ENCODE measurements at places on chromosomes 1 and 21.

DNA sequence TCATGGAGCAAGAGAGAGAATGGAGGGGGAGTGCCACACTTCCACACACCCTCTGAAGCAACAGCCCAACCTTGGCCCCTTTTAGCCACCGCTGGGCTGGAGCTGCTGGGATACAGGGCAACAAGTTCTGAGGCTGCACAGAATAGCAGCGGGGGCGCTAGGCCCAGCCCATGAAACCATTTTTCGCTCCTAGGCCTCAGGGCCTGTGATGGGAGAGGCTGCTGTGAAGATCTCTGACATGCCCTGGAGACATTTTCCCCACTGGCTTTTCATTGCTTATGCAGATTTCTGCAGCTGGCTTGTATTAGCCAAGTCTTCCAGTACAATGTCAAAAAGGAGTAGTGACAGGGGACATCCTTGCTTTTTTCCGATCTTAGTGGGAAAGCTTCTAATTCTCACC is 202.3 kb upstream of the B3GALT2 start:
- DNase-seq, result no peak

- DNase-seq, result no peak
These were observed 3.4 kb downstream of the RUNX3 start for GRCh38 chr1:24926563-24927249.

DNA sequence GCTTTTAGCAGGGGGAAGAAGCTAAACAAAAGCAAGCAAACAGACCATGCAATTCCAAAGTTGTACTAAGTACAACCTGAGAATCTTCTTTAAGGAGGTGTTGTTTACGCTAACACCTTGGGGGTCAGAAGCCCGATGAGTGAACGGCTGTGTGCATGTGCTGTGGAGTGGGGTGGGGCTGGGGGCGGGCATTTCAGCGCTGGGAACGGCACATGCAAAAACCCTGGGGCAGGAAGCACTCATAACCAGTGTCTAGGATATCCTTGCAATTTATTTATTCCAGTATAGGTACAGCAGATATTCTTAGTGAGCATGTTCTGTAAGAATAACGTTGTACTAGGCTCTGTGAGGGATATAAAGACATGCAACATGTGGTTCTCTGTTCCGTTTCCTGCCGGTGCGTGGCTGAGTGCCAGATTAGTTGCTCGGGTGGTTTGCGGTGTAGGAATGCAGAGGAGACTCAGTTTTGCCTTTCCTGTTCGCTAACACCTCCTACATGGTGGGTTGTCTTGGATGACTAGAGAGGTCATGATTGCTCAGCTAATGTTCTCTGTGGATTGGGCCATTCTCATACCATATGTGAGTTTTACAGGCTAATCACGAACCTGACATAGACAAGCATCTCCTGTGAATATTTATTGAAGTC is 3.7 kb downstream of the FASLG start:
- peak; percentile 15 for DNase-seq

DNA sequence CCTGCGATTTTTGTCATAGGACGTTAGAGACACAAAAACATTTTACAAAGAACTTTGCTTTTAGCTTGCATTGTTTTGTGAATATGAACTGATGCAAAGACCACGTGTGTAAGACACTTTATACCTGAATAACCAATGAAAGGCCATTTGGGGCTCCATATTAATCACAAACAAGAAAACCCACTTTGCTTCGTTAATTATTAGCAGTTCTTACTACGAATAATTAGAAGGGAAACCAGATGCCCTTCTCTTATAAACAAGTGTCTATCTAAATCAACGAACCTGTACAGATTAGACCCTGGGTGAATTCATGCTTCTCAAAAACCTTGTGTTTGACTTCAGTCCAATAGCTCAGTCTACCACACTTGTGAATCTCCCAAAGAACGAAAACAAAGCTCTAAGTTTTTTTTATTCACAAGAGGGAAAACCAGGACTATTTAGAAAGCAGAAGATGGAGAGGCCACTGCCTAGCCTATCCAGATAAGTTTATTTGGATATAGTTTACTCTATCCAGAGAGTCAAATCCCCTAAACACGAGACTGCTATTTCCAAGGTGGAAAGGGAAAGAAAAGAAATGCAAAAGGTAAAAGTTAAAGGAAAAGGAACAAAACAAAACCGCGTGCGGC is 897 bp downstream of the CYYR1 start:
- no peak for DNase-seq

- no peak for DNase-seq
These were observed 158.7 kb downstream of the SIPA1L2 start for GRCh38 chr1:232471250-232471649.

- no peak for DNase-seq
These were observed 409 bp upstream of the HOOK1 start for GRCh38 chr1:59814180-59814900.

GRCh38 chr21:41593051-41593759 is 85.2 kb upstream of the TMPRSS2 start:
- DNase-seq, result no peak

DNA sequence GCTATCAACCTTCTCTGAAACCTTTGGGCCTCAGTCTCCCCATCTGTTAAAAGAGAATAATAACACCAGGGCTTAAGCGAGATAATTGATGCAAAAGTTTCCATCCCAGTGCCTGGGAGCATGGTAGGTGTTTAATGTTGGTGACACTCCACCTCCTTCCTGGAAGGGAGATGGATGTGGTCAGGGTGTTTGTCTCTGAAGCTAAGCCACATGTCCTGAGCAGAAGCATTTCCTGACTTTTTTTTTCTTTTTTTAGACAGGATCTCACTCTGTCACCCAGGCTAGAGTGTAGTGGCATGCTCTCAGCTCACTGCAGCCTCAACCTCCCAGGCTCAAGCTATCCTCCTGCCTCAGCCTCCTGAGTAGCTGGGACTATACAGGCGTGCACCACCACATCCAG is 72.6 kb upstream of the HMGB4 start:
- no peak for DNase-seq

DNA sequence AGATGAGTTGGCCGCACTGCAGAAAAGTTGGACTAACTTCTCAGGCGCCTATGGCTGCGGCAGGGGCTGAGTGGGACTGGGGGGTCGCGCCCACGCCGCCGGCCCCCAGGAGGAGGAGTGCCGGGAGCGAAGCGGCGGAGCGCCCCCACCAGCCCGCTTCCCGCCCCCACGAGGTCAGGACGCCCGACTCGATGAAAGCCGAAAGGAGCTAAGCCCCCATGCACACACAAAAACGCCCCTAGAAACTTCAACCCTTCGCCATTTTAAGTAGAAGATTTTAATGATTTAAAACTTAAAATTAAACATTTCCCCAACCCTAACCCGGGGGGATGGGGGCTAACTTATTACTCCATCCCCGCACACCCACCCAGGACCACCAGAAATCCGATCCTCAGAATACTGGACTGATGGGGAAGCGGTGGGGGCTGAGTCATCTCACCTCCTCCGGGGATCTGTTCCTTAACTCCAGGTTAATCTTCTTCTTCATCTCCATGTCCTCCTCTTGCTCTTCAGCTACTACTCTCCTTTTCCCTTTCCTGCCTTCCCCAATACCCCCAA is 539 bp downstream of the ANP32E start:
- no peak for DNase-seq

GRCh38 chr21:40668555-40669275 is 178.2 kb downstream of the DSCAM start:
- no peak for DNase-seq

- no peak for DNase-seq
These were observed 559.7 kb upstream of the CAMK1G start for GRCh38 chr1:209023790-209024189.

GRCh38 chr1:32346532-32347157 is 10.6 kb upstream of the MARCKSL1 start:
- no peak for DNase-seq

- DNase-seq, result no peak
These were observed 500.0 kb upstream of the RUNX1 start for GRCh38 chr21:35548904-35549615.

GRCh38 chr1:61404597-61405376 is 320.2 kb downstream of the TM2D1 start:
- DNase-seq, result no peak

DNA sequence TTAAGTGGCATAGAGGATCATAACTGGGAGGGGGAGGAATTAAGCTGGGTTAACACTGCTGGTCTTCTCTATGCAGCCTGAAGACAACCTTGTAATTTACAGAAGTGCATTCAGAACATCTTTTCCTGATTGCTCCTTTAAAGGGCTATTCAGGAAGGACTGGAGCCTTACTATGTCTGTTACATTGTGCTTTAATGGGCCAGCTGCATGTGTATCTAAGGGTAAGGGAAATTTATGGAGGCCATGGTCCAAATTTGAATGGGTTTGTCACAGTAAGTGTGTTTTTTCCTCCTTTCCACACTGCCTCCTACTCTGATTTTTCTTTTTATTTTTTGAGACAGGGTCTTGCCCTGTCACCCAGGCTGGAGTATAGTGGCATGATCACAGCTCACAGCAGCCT is 19.6 kb downstream of the C1orf21 start:
- DNase-seq, result no peak

DNA sequence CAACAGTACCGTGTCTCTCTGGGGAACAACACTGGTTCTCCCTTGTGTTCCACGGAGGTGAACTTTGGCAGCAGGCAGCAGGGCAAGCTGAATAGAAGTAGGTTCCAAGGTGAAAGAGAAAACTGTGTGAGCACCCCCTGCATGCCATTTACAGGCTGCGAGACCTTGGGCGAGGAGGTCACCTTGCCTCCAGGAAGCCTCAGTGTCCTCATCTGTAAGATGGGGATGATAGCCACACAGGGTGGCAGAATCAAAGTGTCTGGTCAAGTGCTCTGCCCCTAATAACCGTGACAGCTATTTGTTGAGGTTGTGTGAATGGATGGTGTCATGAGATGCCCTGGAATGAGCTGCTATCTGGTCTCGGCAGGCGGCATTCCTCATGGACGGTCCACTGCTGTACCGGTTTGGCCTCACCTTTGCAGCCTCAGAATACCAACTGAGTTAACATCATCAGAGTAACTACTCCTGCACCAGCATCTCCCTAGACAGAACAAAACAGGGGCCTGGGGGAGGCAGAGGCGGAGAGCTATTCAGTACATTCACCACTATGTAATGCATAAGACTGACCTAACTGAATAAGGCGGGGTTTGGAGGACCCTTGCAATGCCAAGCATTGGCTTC is 7.4 kb upstream of the KLHDC7A start:
- no peak for DNase-seq

GRCh38 chr1:12345350-12346217 is 115.8 kb downstream of the VPS13D start:
- DNase-seq, result no peak

GRCh38 chr21:17697473-17697872 is 84.8 kb upstream of the BTG3 start:
- no peak for DNase-seq

Measured in bone marrow (tissue), 2 donors.